ENCODE measurements at places on chromosomes 2 and 18. TPM values are rescaled to one million over a fixed set of nuclear protein-coding genes. Genes with fewer than 3 reads are reported as not detected.

DNA sequence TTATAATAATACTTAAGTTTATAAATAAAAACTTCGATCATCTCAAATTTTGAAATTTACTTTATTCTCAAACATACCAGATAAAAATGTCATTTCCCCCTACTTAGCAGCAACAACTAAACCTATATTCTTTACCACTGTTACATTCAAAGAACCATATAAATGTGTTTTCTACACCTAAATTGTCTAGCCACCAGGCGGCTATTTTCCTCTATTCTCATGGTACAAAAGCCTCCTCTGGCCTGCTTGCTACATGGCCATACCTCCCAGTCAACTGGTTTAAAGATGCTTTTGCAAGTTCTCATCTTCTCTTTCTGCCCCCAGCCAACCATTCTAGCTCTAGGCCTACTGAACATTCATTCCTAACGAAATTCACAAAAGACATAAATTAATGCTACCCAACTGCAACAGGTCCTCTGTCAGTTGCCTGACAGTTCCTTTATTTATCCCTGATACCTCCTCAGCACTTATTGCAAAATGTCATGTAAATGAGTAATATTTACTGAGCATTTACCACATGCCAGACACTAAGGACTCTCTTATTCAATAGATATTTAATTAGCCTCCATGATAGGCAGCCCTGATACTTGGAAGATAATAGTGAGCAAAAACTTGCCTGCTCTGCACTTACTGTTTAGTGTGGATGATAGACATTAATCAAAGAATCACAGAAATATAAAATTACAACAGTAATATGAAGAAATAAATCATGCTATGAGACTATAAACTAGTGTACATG is 5.0 kb downstream of the C1D start:
- no peaks in the 10 kb centered on the region for H3K4me1 ChIP-seq
- DNase-seq = no peak

- no peak for DNase-seq
- no peaks in the 10 kb centered on the region for H3K4me1 ChIP-seq
- no peak overlapping the region for H3K4me3 ChIP-seq
- H3K36me3 ChIP-seq = no peaks in the 10 kb centered on the region
- H3K27me3 ChIP-seq = no peaks in the 10 kb centered on the region
Measured at GRCh38 chr2:148979919-148980277, 58.6 kb upstream of the LYPD6B start.

DNA sequence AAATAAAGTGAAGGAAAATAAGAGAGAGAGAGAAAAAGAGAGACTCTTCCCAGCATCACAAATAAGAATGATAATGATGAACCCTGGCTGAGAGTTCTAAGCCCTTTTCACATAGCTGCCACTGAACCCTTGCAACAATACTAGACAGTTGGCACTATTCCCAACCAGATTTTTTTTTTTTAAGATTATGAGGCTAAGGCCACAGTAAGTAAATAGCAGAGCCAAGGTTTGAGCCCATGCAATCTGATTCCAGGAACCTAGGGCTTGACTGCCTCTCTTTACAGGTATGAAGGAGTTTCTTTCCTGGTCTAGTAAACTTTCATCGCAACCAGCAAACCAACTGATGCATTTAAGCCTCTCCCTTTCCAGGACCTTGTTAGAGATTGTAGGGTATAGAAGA is 424.6 kb downstream of the NCKAP5 start:
- H3K36me3 ChIP-seq = no peaks in the 10 kb centered on the region
- no peak overlapping the region for H3K27ac ChIP-seq
- DNase-seq = no peak
- H3K27me3 ChIP-seq = no peaks in the 10 kb centered on the region
- no peaks in the 10 kb centered on the region for H3K4me1 ChIP-seq

DNA sequence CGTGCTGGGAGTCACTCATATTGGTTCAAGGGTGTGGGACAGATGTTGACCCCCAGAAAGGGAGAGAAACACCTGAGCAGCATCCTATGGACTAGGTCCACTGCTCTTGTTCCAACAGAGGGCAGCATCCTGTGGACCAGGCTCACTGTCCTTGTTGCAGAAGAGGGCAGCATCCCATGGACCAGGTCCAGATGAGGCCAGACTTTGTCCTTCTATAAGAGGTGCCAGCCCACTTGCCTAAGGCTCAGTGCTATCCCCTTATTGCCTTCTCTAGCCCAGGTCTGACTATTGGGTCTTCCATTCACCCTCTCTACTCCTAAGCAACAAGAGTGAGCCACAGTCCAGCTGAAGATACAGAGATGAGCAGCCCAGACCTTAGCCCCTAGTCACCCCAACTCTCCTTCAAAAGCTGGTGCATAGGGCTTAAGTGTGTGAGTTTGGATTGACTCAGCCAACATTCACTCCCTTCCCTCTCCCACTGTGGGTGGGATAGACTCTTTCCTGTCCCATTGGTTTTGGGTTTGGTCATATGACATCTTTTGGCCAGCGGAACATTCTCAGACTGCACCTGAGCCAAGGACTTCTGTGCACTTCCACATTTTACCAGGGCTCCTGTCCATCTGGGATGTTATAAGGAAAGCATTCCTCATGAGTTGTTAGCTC is 132.4 kb upstream of the GPC1 start:
- H3K4me3 ChIP-seq = no peak overlapping the region
- H3K36me3 ChIP-seq = no peaks in the 10 kb centered on the region
- no peak overlapping the region for H3K27ac ChIP-seq
- DNase-seq = no peak
- H3K4me1 ChIP-seq = no peaks in the 10 kb centered on the region

GRCh38 chr2:189829102-189829833 is 45.0 kb downstream of the PMS1 start:
- H3K4me3 ChIP-seq = no peak overlapping the region
- no peaks in the 10 kb centered on the region for H3K4me1 ChIP-seq
- H3K27me3 ChIP-seq = no peaks in the 10 kb centered on the region

GRCh38 chr18:58335821-58336220 is 291.8 kb downstream of the NEDD4L start:
- no peaks in the 10 kb centered on the region for H3K4me1 ChIP-seq
- no peak overlapping the region for H3K27ac ChIP-seq
- no peaks in the 10 kb centered on the region for H3K27me3 ChIP-seq
- no peak overlapping the region for H3K4me3 ChIP-seq

- H3K4me1 ChIP-seq = no peaks in the 10 kb centered on the region
- DNase-seq = no peak
- no peaks in the 10 kb centered on the region for H3K36me3 ChIP-seq
- H3K27ac ChIP-seq = no peak overlapping the region
- H3K27me3 ChIP-seq = no peaks in the 10 kb centered on the region
Measured at GRCh38 chr2:217919204-217919603, 83.6 kb downstream of the TNS1 start.

DNA sequence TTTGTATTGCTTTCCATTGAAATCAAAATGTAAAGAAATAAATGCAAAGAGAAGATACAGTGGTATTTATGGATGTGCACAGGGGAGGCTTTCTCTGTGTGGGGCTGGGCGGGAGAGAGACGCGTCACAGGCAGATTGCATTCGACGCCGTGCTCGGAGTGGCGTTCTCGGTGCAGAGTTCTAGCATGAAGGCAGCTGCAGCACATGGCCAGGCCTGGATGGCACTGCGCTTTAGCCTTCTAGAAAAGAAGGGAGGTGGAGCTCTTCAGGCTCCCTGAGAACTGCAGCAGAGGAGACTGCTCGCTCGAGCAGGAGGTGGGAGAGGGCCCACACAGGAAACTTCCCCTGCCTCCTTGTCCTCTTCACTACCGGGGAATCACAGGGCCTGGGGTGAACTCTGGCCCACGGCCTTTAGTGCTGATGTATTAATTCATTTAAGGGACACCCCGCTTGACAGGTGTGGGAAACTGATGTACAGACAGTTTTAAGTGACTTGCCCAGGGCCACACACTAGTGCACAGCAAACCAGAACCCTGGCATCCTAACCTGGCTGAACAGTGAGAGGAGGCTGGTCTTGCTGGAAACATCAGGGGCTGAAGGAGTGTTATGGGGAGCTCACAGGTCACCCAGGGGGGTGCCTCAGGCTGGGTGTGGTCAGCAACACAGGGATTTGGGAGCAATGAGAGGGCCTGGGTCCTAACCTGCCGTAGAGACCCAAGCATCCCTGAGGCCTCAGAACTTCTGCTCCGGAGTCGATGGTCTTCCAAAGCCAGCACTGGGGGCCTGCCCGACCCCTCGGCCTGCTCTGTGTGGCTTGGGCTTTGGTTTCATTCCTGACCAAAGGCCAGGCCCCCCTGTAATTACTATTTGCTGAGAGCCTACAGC is 199.9 kb downstream of the HDAC4 start:
- peak overlapping the region; percentile 60 for H3K27ac ChIP-seq
- H3K27me3 ChIP-seq = no peaks in the 10 kb centered on the region
- no peak for DNase-seq
- peaks cover 55% of the 10 kb centered on the region for H3K36me3 ChIP-seq

PDE1A gene
- 7.7 TPM for total RNA-seq

MROH2A gene
- total RNA-seq = 0.71 TPM
